Stimulated activated CD4-positive, alpha-beta T cell treated with anti-CD3 and anti-CD28 coated beads, Interleukin-4, amount 100 ng/mL, for 1 hour (primary cell): ENCODE measurements at places on chromosomes 3 and 15.

GRCh38 chr3:11080492-11080891, 73.8 kb upstream of the HRH1 start:
- DNase-seq: no peak

- no peak for DNase-seq
Measured at GRCh38 chr3:126130081-126130855, 46.3 kb upstream of the SLC41A3 start.

DNA sequence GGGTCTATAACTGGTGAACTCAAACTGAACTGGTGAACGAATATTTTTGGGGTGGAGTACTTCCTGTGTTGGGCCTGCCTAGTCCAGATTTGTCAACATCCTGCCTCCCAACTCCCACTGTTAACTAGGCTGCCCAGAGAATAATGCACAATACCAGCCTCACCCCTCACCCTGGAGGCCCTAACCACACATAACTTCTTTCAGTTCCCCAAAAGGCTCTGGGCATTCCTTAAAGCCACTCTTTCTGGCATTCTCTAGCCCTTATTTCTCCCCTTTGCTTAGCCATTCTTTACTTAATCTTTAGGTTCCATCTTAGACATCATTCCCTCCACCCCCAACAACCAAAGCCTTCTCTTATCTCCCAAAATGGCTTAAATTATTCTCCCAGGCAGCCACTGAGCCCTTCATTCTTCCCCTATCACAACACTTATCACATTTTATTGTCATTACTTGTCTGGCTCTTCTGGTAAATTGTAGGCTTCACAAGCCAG, 9.1 kb upstream of the SEC11A start:
- DNase-seq: no peak

- no peak for DNase-seq
Measured at GRCh38 chr15:70152070-70152480, 54.4 kb upstream of the TLE3 start.

GRCh38 chr15:98740295-98740694, 92.0 kb downstream of the IGF1R start:
- no peak for DNase-seq

GRCh38 chr15:99324082-99324620, 72.9 kb downstream of the LRRC28 start:
- DNase-seq: no peak

DNA sequence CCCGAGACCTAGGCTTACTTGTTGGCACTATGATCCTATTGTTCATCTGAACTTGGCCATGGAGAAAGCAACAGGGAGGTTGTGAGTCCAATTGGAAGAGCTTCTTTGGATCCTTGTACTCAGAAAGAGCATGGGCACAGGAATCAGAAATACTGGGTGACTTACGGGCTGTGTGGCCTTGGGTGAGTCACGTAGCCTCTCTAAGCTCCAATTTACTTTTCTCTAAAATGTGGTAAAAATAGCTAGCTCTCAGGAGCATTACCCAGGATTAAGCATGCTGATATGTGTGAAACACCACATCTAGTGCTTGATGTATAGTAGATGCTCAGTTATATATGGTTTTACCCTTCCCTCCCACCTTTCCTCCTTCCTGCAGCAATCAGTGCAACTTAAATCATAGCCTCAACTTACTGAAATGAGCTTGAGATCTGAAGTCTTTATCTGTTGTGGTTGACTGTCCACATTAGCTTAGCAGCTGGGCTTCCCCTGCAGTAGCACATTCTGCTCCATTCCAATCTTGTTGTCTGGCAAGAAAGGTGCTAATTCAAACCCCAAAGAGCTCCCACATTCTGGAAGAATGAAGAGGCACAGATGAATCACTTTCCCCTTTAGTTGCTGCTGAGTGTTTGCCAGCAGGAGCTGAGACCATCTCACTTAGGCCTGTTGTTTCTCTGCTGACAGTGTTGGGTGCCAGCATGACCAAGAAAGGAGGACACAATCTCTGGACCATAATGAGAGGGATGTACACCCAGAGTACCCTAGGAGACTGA, 299.1 kb upstream of the TRIM42 start:
- no peak for DNase-seq
